ENCODE measurements at places on chromosomes 4 and X.

DNA sequence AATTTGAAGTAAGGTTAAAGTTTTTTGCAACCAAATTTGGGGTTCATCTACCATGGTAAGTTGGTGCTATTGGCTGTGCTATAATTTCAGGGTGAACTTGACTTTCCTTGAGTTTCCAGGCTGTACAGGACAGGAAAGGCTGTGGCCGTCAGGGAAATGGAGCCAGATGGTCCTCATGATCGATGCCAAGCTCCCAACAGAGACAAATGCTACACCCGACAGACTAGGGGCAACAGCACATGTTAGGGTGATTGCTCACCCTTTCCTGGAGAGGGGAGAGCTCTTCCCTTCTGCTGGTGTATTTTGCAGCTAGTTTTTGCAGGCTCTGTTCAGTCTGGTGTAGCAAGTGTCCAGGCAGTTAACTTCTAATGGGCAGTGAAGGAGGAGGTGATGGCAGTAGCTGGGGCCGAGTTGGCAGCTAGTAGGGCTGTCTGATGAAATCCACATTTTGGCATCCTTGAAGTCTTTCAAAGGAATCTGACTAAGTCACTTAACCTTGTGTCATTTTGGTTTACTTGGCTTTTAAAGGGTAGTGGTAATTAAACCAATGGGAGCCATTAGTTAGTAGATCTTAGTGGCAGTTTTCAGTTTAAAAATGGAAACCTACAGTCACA is 47.8 kb downstream of the GAB1 start:
- no peak for DNase-seq

DNA sequence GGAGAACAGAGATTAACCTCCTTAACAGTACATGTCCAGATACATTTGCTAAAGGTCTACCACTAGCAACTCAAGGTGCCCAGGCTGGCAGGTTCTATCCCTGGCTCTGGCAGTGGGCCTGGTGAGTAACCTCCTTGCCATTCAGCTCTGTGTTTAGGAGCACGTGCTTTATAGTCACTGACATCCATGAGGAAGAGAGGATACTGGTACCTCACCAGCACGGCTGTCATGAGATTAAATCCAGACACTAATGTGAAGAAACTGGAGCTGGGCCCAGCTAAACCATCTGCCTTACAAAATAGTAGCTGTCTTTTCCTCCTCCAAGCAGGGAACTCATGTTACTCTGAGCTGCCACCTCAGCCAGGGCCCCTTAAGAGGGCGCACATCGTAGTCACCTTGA is 45.3 kb downstream of the GPRASP3 start:
- no peak for DNase-seq

- DNase-seq: no peak
These were observed 38.8 kb upstream of the IGFBP7 start for GRCh38 chr4:57148831-57149505.

DNA sequence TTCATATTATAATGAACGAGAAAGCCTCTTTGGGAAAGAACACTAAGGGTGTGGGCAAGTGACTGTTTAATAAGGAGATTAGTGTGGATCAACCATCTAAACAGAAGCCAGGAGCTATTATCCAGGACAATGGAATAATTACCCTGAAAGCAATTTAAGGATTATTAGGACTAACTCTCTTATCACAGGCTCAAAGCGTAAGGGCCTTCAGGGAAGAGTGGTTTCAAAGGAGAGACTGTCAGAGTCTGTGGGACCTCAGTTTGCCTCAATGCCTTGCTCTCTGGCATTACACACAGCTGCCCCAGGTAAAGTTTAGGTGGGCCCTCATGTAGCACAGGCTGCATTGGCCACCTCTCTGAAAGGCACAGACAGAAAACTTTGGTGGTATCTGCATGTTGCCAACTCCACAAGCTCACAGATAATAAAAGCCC is 717.2 kb upstream of the ADGRL3 start:
- no peak for DNase-seq

- DNase-seq: no peak
These were observed 75.6 kb upstream of the SRD5A3 start for GRCh38 chr4:55270481-55270880.

DNA sequence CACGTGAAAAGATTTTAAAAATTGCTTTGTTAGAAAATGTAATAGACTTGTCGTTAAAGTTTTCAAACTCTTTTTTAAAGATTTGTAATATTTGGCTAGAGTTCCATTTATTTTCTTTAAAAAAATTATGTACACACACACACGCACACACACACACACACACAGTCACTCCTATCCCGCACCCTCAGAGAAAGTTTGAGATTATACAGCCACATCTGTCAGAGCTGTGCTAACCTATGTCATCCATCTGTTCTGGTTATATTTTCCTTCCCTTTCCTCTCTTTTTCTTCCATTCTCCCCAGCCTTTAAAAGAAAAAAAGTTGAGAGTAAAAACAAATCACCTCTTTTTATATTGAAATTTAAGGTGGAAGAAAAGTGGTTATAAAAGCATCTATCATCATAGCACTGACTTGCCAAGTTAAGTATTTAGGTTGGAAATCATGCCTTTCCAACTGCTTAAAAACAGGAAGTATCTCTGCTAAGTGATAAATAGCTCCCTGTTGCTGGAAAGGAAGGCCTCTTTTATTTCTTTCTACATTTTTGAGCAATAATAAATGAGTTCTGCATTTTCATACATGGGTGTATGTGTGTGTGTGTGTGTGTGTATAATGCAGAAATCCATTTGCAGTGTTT is 163.3 kb upstream of the SPRY1 start:
- no peak for DNase-seq

DNA sequence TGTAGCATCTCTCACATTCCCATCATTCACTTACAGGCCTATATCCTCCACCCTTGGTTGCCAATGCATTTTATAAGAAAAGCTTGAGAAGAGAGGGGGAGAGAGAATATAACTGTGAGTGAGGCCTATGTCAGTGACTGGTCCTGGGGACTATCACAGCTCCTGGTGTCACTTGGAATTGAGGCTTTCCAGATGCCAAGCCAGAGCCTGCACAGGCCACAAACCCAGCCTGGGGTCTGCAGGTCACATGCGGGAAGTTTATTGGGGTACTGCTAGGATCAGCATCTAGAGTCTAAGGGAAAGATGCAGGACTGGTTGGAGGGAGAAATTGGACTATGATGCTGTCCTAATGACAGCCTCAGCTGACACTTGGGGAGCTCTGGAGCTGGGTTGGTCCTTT is 47.6 kb downstream of the RTL5 start:
- no peak for DNase-seq

- DNase-seq: no peak
These were observed 134.8 kb upstream of the NWD2 start for GRCh38 chr4:37109756-37110155.

- no peak for DNase-seq
These were observed 68.2 kb upstream of the TMEM33 start for GRCh38 chr4:41866799-41867677.

DNA sequence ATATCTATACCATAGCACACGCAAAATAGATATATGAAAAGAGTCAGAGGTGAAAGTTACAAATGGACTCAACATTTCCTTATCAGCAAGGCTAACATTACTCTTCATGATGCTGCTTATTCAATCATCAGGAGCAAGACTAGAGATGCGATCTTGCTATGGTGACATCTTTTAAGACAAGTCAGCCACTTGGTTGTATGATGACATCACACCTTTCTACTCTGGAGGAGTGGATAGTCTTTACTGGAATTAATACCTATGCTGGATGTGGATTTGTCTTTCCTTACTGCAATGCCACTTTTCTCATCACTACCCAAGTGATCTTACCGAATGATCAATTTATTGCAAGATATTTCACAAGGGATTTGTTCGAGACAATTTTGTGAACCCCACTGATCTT is 87.0 kb upstream of the SPOCK3 start:
- no peak for DNase-seq

GRCh38 chr4:121338518-121338917 is 42.3 kb downstream of the QRFPR start:
- no peak for DNase-seq

- no peak for DNase-seq
These were observed 29.2 kb downstream of the SMIM14 start for GRCh38 chr4:39609454-39609931.

GRCh38 chr4:155889031-155889793 is 14.3 kb upstream of the TDO2 start:
- no peak for DNase-seq

- DNase-seq: no peak
These were observed 216.3 kb upstream of the BCOR start for GRCh38 chrX:40314070-40314469.

DNA sequence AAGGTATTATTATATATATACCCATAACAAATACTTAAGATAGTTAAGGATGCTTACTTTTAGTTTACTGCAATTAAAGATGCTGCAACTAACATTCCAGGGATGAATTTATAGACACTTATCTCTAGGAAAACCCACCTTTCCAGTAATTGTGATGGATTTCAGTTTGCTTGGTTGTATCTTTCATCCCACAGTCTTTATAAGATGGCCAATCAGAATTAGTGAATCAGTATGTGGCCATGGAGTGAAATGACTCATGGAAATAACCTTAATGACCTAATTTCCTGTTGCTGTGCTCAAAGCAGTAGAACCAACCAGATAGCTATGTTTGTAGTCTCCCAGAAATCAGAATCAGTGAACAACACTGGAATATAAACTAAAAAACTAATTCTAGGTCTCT is 26.4 kb downstream of the MOSPD2 start:
- DNase-seq: no peak

DNA sequence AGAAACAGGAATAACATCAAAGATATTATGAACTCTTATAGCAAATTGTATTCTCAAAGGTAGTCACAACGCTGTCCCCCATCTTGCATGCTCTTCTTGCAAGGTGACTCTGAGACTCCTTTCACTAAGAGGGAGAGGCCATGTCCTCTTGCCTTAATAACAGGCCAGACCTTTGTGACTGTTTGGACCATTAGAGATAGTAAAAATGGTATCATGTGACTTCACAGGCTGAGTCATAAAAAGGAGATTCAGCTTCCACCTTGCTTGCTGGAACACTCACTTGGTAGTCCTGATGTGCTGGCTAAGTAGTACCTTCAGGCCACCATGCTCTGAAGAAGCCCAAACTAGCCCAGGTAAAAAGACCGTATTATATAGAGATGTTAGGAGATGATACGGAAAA is 143.8 kb downstream of the FBXW7 start:
- no peak for DNase-seq

DNA sequence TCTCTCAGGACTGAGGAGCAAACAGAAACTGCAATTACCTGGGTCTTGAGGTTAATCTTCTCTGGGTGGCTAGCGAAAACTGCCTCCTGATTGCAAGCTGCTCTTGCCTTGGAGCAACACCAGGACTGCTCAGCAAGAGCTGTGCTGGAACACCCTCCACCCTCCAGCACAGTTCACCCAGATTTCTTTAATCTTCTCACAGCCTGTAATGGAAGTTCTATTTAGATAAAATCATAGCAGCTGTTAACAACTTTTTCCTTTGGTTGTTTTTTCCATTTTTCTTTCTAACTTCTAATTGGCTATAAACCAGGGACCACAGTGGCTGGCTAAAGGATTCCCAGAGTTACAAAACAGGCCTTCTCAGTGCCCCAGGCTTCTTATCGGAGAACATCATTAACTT is 36.3 kb downstream of the OPHN1 start:
- DNase-seq: no peak

- no peak for DNase-seq
These were observed 566.1 kb upstream of the BOD1L1 start for GRCh38 chr4:14193601-14194000.

- DNase-seq: no peak
These were observed 191.1 kb downstream of the MAB21L2 start for GRCh38 chr4:150773032-150773431.

GRCh38 chr4:128166982-128167381 is 105.9 kb downstream of the LARP1B start:
- no peak for DNase-seq

DNA sequence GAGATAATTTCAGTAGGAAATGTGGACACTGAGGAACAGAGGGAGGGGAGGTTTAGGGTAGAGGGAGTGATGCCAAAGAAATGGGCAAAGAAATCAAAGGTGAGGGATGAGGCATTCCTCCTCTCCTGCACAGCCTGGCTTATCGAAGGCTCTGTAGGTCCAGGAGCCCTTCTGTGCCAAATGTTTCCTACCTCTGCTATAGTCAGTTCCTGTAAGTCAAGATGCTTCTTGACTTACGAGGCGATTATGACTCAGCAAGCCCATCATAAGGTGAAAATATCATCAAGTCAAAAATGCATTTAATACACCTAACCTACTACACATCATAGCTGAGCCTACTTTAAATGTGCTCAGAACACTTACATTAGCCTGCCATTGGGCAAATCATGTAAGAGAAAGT is 60.0 kb upstream of the ARHGAP24 start:
- DNase-seq: no peak

DNA sequence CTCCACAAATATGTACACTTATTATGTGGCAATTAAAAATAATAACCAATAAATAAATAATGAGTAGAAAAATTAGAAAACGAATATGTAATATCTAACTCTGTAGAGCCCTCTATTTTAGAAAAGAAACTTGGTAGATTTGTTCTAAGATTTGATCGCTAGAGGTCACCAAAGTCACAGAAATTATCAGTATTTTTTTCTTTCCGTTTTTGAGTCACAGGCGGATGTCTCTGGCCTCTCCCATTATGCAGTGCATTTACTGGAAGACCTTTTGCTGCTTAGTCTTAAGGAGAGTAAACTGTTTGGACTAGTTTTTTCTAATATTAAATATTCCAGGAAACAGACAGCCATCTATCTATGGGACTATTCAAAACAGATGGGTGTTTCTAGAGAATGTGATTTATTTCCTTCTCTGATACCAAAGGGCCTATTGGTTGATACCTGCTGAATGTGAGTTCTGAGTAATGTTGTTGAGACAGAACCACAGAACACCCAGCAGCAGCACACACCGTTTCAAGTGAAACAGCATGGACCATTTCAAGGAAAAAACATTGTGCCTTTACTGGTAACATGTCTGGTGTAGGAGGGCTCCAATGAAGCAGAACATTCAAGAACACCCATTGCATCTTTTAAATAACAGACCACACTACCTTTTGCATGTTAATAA is 34.0 kb upstream of the GYPA start:
- no peak for DNase-seq

DNA sequence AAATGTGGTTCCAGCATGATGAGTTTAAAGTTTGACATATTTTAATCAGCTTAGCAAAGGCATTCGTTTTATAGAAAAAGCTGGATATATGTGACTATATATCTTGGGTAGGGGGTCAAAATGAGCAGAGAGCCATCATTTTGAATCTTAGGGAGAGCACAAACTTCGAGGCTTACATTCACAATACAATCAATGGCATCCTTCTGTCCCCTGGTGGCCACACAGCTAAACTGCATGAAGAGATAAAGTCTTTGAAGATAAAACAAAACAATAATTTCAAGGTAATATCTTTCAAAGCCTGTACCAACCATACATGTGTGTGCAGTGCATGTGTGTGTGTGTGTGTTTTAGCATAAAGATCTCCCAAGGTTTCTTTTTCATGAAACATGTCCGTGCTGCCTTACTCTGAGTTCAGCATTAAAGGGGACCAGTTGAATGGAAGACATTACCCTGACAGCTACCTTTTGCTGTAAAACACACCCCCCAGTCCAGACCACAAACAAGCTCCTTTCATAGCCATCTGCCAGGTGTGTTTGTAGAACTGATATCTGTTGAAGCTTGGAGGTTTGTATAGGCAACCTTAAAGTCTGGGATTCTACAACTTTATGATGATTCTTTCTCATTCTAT is 22.0 kb downstream of the DYNLT3 start:
- no peak for DNase-seq

- DNase-seq: no peak
These were observed 200.4 kb downstream of the ARHGAP24 start for GRCh38 chr4:85675076-85676049.
